Stimulated activated CD4-positive, alpha-beta T cell treated with anti-CD3 and anti-CD28 coated beads, Interleukin-15, amount 100 ng/mL, for 1 hour (primary cell): ENCODE measurements at places on chromosomes 6 and 20.

GRCh38 chr6:11645016-11645415 is 107.5 kb downstream of the TMEM170B start:
- no peak for DNase-seq

DNA sequence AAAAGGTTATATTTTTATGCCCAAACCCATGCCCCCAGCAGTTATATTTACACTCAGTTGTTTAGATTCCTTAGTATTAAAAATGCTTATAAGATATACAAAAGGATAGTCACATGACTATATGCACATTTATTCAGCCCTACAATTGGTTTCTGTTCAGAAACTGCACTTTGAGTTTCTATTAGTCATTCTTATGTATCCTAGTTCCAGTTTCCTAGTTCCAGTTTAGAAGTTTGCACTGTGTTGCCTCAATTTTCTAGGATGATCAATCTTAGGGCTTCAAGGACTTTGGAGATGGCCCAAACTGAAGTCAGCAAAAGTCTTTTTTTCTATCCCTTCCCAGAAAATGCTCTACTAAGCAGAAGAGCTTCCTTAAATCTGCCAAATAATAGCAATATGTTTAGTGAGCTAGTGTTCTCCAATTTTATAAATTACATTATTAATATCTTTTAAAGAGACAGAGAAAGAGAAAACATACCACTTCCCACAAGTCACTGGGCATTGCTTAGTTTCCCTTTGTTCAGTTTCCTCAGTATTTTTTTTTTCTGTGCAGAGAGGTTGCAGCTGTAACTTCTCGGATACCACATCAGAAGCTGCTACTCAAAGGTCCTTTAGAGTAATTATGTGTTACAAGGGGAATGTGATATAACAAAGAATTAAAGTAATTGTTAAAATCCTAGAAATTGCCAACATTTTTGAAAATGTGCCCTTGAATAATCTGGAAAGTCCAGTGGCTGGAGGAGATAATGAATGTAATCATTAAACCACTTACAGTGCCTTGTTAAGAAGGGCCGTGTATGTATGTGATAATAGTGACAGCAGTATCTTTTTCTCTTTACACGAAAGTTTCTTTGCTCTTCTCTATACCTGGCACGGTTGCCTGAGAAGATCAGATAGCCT is 138.8 kb downstream of the KHDRBS2 start:
- DNase-seq: no peak

GRCh38 chr6:166104107-166104506 is 63.5 kb downstream of the TBXT start:
- DNase-seq: no peak

DNA sequence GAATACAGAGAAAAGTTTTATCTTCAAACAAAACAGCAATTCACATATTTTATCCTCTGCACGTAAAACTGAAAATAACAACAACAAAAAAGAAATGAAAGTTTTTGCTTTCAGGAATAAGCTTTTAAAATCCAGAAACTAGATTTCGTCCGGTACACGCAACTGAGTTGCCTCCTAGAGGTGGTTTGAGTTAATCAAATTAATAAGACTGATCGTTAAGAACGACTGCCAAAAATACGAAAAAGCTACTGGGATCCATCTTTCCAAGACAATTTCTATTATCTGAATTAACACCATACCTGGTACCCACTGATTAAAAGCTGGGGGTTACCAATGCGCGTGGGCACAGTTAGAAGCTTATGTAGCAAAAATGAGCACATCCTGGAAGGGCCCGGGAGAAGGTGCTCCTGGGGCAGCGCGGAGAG is 669 bp downstream of the PDCD2 start:
- DNase-seq: no peak

- no peak for DNase-seq
Measured at GRCh38 chr20:2032168-2032567, 38.3 kb upstream of the PDYN start.

DNA sequence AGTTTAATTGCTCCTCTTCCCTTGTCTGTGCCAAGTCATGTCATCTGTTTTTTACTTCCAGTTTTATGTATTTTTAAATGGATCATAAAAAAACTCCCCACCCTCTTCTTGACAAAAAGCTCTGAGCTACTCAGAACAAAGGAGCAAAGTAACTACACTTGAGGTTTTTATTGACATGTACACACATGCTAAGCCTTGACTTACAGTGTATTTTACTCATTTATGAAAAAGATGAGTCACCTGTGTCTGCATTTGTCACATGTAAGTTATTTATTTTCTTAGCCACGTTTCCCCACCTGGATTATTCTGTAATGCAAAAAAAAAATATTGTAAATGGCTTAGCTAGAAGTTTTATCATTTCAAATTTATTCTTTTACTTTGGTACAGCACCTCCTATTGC is 628.8 kb upstream of the SLC35B3 start:
- no peak for DNase-seq

GRCh38 chr6:105619971-105620741 is 217.3 kb upstream of the PREP start:
- DNase-seq: no peak

DNA sequence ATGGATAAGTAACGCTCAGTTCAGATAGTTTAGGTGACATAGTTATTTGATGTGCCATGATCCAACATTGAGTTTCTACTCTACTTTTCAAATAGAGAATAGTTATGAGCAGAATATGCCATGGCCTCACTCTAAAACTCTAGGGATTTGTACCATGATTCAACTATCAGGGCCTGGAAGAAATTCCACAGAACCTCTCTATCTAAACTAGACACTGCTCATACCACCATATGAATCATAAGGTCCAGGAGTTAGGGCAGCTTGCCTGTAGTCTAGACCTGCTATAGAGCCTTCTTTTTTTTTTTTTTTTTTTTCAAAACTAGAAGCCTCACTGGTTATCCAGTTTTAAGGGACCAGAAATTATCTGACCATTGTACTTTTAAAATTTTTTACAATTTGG is 571.8 kb upstream of the IMPG1 start:
- DNase-seq: no peak

DNA sequence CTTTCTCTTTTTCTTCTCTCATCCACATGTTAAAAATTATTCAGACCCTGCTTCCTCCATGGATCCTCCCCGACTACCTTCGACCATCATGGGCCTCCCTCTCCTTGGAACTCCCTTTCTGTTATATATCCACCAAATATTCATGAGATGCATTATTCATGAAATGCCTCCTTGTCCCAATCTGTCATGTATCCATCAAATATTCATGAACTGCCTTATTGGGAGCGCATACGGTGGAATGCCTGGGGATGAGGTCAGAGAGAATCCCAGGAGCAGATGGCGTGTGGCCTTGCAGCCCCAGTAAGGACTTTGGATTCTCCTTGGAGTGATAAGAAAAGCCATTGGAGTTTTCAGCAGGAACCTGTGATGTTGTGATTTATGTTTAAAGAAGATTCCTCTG is 97.0 kb downstream of the NRN1 start:
- no peak for DNase-seq
